Breast epithelium (tissue), 4 donors: ENCODE measurements at places on chromosomes 5 and 9.

- H3K4me1 ChIP-seq, result no peaks in the 10 kb centered on the region
- DNase-seq, result no peak
- no peaks in the 10 kb centered on the region for H3K36me3 ChIP-seq
- H3K27me3 ChIP-seq, result no peaks in the 10 kb centered on the region
- H3K4me3 ChIP-seq, result no peak overlapping the region
- H3K27ac ChIP-seq, result no peak overlapping the region
Measured at GRCh38 chr9:119251936-119252335, 117.3 kb downstream of the BRINP1 start.

GRCh38 chr5:169350759-169351240, 49.9 kb upstream of the SLIT3 start:
- DNase-seq, result no peak
- no peaks in the 10 kb centered on the region for H3K4me1 ChIP-seq
- no peaks in the 10 kb centered on the region for H3K27me3 ChIP-seq
- H3K36me3 ChIP-seq, result no peaks in the 10 kb centered on the region

DNA sequence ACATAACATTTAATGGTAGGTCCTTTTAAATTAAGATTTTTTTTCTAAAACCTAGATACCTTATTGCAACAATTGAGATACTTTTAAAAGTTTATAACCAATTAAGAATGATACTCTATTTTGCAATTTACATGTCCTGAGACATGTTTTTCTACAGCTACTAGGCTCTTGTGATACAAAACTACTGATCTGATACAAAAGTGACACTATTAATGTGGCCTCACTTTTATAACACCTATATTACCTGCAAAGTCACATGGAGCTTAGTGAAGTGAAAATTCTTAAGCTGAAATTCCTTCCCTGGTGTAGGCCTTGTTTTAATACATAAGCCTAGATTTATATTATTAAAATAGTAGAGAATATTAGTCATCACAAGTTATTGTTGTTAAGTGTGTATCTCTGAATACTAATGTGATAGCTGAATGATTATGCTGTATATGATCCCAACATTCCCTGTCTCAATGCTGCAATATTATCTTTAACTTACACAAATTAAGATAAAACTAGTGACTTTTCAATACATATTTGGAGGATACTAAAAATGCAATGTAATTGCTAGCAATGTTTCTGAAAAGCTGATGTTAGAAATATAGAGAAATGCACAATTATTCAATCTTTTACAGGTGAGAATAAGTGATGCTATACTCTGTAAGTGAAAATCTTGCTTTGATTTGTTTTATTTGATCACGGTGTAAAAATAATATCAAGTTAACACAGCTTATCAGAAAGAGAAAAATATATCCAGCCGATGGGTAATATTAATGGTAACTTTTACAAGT, 2.6 kb downstream of the NFIB start:
- H3K27me3 ChIP-seq, result no peaks in the 10 kb centered on the region
- H3K4me1 ChIP-seq, result no peaks in the 10 kb centered on the region
- no peaks in the 10 kb centered on the region for H3K36me3 ChIP-seq
- no peak for DNase-seq
- peak overlapping the region; percentile 79 for H3K4me3 ChIP-seq

DNA sequence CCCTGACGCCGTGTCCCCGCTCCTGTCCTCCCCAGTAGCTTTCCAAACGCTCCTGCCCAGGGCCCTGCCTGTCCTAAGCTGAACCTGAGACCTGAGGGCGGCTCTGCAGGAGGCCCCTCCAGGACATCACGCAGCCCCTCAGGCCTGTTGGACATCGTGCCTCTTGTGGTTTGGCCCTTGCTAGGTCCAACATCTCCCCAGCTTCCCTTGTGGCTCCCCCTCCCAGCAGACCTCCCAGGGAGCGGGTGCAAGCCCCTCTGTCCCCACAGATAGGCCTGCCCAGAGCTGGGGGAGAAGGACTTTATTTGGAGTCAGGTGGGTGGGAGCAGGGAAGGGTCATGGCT, 4.1 kb downstream of the OBP2B start:
- H3K27me3 ChIP-seq, result no peaks in the 10 kb centered on the region
- H3K36me3 ChIP-seq, result no peaks in the 10 kb centered on the region
- H3K4me3 ChIP-seq, result no peak overlapping the region
- H3K4me1 ChIP-seq, result no peaks in the 10 kb centered on the region
- DNase-seq, result peak; percentile 8

DNA sequence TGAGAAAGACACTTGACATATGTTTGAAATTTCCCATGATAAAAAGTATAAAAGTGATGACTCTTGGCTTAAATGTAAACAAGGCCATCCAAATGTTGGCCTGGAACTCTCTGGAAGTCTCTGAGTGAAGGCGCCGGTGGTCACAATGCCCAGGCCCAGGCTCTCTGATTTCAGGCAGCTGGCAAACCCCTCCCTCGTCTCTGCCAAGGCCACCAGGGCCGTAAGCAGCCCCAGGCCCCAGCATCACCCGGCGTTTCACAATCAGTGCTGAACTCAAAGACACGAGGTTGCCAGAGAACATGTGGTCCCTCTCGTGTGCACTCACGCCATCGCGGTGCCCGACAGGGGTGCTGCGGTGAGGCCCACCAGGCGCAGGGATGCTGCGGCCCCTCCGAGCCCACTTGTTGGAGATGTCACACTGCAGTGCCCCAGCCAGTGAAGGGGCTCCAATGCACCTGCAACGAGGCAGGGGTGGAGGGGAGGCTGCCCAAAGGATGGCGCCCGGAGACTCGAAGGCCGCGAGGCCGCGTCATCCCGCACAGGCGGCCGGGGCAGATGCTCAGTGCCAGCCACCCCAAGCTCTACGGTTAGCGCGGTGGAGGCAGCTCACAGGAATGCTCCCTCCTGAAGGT, 15.0 kb downstream of the LPCAT1 start:
- peaks cover 4% of the 10 kb centered on the region for H3K36me3 ChIP-seq
- H3K4me3 ChIP-seq, result no peak overlapping the region
- no peaks in the 10 kb centered on the region for H3K4me1 ChIP-seq
- DNase-seq, result no peak

- H3K27ac ChIP-seq, result no peak overlapping the region
Measured at GRCh38 chr9:117092582-117092981, 322.3 kb downstream of the ASTN2 start.

GRCh38 chr9:15416880-15417279, 5.8 kb upstream of the SNAPC3 start:
- DNase-seq, result no peak
- H3K27me3 ChIP-seq, result no peaks in the 10 kb centered on the region
- no peaks in the 10 kb centered on the region for H3K4me1 ChIP-seq
- H3K27ac ChIP-seq, result no peak overlapping the region

DNA sequence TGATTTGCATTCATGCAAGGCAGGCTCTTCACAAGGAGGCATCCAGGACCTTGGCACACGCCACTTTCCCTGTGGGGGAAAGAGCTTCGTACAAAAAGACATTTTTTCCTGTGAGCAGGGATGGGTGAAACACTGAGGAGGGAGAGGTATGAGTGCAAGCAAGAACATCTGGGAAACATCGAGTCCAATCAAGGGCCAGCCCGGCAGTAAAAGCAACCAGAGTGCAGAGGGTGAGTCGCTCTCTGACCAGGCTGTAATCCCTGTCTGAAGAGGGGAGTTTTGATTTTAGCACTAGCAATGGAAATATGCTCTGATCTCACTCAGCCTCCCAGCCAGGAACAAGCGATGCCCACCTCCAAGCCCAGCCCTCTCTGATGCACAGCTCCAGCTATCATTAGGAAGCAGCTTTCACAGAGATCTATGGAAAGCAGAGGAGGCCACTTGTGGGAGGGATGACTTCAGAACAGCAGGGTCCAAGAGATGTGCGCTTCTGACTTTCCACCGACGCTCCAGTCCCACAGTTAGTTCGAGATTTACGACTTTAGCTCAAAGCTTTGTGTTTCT, 211.0 kb upstream of the ADAMTS16 start:
- no peaks in the 10 kb centered on the region for H3K36me3 ChIP-seq
- H3K4me1 ChIP-seq, result no peaks in the 10 kb centered on the region
- no peak overlapping the region for H3K4me3 ChIP-seq
- H3K27me3 ChIP-seq, result no peaks in the 10 kb centered on the region

DNA sequence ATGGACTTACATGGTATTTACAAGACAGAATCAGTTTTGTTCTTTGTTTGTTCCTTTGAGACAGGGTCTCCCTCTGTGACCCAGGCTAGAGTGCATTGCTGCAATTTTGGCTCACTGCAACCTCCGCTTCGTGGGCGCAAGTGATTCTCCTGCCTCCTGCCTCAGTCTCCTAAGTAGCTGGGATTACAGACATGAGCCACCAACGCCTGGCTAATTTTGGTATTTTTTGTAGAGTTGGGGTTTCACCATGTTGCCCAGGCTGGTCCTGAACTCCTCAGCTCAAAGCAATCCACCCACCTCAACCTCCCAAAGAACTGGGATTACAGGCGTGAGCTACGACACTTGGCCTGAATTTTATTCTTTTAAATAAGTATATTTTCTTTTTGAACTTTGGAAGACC, 27.6 kb downstream of the RAB24 start:
- no peaks in the 10 kb centered on the region for H3K36me3 ChIP-seq
- no peaks in the 10 kb centered on the region for H3K27me3 ChIP-seq

GRCh38 chr5:149851211-149851610, 93.4 kb downstream of the PDE6A start:
- H3K27me3 ChIP-seq, result no peaks in the 10 kb centered on the region
- H3K27ac ChIP-seq, result no peak overlapping the region

DNA sequence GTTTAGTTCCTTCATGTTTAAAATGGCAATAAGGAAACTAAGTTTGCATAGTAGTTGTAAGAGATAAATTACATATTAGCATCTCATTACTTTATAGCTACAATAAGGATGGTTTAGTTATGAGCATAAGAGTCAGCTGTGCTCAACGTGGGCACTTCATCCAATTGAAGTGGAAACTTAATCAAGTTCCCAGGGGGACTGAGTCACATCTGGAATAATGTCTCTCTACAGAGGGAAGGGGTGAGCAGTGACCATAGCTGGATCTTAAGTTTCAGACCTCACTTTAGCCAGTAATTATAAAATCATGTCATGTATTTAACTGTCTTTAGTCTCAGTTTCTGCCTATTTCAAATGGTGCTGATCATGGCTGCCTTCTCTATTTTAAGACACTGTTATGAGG, 36.8 kb upstream of the FAM240B start:
- H3K27me3 ChIP-seq, result no peaks in the 10 kb centered on the region
- H3K36me3 ChIP-seq, result no peaks in the 10 kb centered on the region

GRCh38 chr9:137606734-137607138, 1.2 kb downstream of the ARRDC1 start:
- H3K27ac ChIP-seq, result peak overlapping the region; percentile 88
- H3K36me3 ChIP-seq, result no peaks in the 10 kb centered on the region
- peaks cover 21% of the 10 kb centered on the region for H3K4me1 ChIP-seq
- H3K4me3 ChIP-seq, result peak overlapping the region; percentile 78
- DNase-seq, result no peak
